ENCODE measurements at places on chromosomes 4 and X.

DNA sequence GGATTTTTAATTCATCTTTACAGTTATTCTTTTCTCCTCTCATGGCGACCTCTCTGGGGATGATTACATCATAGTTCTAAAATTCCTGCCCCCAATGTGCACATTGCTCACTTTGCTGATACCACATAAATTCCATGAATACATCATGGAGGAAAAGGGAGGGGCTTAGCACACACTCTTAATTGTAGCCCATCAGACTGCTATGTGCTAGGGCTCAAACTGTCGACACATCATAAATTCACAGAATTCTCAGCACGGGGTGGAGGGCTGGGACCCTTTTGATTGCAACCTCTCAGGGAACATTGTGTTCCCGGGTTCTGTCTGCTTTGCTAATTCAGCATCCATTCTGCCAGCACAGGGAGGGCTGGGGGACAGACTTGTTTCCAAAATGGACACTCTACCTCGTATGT lies 592.9 kb downstream of the BCOR start:
- peak; percentile 15 for DNase-seq

GRCh38 chr4:100935090-100935489 lies 412.2 kb downstream of the PPP3CA start:
- DNase-seq, result peak; percentile 20

DNA sequence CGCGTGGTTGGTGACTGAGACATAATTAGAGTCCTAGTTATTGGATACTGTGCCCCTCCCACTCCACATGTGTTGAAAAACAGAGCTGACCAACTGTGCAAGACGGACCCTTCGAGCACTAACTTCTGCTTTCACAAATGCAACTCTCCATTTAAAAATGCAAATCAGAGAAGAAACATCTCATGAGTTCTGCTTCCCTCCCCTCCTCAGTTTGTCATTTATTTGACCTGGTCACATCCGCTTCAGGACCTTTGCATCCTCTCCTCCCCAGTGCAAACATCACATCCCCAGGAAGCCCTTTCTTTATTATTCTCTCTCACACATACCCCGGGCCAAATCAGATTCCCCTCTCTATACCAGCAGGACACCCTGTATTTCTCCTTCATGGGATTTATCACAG lies 38.1 kb upstream of the NOCT start:
- DNase-seq, result no peak

DNA sequence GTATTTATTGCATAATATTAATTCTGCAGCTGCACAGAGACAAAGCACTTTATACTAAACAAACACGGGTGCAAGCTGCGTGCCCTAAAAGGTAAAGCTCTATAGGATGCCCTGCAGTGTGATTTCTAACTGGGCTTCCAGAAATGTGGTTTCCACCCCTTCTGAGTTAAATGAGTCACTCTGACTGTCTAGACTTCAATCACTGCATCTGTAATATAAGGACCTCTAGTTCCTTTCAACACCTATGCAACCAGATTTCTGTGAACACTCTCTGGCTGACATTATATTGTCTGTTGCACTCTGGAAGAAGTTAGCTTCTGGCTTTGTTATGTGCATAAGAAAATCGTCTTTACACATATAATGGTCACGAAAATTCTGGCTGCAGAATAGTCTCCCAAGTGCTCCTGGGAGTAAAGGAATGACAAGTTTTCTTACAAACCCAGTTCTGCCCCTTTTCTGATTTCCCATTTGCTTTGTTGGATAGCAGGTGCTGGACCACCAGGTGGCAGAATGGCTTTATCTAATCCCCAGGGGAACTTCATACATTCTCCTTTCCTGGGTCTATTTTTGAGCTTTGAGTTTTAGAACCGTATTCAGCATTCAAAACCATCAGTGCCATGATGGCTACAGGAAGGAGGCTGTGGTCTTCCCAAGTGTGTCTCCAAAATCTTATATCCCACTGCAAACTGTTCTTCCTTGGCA lies 842.2 kb downstream of the STIM2 start:
- DNase-seq, result peak; percentile 15

- peak; percentile 87 for DNase-seq
These were observed 38.8 kb downstream of the SEPTIN6 start for GRCh38 chrX:119654112-119654531.

DNA sequence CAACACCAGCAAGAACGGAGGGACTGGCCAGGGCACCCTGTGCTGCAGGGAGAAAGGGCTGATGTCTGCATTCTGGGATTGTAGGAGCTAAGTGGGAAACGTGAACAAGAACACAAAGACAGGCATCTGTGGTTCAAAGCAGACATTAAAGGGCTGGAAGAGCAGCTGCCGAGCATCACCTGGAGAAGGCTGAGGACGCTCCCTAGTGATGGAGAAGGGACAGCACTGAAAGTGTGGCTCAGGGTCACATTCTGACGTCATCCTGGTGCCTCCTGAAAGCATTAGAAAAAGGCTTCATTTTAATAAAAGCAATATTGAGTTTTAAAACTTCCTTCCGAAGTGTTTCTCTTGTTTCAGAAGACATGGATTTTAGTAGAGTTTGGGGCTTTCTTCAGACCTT lies 62.3 kb downstream of the CLDN22 start:
- DNase-seq, result no peak

- no peak for DNase-seq
These were observed 46.8 kb downstream of the HTRA3 start for GRCh38 chr4:8316251-8316771.

DNA sequence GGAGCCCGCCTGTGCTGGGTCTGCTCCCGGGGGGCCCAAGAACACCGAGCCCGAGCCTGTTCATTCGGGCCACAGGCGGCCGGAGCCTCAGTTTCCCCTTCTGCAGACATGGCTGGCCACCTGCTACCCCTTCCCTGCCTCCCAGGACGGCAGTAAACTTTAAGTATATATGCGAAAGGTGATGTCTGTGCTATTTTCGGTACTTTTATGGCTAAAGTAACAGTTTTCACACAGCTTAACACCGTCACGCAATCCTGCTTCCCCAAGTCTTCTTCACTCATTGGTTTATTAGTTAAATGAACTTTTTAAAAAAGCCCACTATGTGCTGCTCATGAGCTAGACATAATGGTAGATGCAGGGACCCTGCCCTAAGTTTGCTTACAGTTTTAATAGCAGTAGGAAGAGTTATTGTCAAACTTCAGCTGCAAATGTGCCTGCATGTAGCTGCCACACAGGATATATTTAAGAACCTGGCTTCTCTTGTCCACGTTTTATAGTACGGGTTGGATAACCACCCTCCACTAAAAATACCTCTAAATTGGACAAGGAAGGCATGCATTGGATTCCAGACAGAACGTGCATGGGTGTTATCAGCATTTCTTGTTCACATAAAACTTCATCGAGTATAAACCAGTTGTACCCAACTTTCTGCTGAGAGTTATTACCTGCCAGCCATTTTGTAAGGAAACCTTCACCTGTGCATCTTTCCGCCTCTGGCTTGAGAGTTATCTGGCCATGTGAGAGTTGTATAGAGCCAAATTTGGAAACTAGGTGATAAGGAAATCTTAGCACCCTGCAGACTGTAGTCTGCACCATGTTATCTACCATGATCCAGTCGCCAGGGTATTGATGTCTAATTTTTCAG lies 741 bp downstream of the ANAPC4 start:
- DNase-seq, result no peak

Measured in fibroblast of mammary gland (primary cell).